ENCODE measurements at places on chromosomes 13 and 19.

DNA sequence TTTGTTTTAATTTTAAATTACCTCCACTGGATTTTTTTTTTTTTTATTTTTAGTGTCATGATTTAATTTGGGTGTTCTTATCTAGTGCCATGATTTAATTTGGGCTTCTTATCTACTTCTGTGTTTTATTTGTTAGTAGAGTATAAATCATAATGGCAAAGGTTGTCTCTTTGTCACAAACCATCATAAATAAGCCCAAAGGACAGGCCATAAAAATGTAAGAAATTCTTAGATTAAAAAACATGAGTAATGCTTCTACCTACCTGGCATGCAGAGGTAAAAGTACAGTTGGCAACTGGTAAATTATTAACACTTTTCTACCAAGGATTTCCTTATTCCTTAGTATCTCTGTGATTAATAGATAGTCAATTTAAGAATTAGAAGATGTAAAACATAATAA is 55.2 kb downstream of the ERCC5 start:
- no peak for DNase-seq

DNA sequence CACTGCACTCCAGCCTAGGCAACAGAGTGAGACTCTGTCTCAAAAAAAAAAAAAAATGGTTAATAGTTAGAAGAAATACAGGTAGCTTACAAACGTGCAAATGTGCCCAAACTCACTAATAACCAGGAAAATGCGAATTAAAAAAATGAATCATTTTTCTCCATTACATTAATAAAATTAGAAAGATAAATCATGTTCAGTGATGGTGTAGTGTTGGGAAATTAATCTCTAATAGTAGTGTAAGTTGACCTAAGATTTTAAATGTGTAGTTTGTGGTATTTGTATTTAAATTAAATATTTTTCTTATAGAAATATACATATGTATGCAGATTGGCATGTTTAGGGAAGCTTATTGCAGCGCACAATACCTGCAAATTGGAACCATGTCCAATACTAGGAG is 57.6 kb downstream of the PCCA start:
- DNase-seq: no peak

- no peak for DNase-seq
Observed at GRCh38 chr13:82800391-82800790, 1081.9 kb downstream of the SLITRK1 start.

DNA sequence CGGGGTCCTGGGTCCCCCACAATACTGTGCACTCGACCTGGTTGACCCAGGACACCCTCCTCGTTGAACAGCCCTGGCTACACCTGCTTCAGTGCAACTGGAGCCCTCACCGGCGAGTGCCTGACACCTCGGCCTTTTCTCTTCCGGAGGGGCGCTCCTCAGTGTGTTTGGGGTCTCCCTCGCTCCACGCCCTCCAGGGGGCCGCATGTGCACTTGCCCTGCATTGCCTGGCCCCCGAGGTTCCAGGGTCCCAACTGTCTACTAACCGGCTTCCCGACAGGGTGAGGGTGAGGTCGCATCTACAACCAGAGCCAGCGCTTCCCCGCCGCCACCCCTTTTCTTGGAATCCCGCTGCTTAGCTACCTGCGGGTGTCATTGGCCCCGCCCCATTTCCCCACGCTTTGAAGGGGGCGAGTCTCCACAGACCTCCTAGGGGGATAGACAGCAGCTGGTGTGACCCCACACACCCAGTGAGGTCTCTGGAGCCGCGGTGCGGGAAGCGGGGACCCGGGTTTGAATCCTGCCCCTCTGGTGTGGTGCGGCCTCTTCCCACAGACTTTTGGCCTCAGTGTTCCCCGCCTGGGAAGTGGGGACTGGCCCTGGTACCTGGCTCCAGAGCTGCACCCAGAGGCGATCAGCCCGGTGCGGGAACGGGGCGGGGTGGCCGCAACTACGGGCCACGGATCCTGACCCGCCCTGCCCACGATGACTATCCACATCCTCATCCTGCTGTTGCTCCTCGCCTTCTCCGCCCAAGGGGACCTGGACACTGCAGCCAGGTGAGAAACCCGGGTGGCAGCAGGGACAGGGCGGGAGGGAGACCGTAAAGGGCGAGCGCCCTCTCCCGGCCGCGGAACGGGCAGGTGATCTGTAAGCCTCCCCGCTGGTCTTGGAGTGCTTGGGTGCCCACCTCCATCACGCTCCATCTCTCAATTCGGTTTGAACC is at the start of gene ADM5:
ADM5 (plus strand) TSS at position 462 of the 946 bp plus-strand sequence; CDS start at position 706, 244 bp downstream.
- peak; percentile 29 for DNase-seq

DNA sequence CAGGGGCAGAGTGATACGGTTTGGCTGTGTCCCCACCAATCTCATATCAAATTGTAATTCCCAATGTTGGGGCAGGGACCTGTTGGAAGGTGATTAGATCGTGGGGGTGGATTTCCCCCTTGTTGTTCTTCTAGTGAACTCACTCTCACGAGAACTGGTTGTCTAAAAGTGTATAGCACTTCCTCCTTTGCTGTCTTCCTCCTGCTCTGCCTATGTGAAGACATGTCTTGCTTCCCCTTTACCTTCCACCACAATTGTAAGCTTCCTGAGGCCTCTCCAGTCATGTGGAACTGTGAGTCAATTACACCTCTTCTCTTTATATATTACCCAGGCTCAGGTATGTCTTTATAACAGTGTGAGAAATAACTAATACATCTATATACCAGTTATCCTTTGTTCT is 706.4 kb upstream of the KLHL1 start:
- DNase-seq: no peak

All from activated CD4-positive, alpha-beta T cell treated with anti-CD3 and anti-CD28 coated beads for 4 hours (primary cell).